ENCODE measurements at places on chromosomes 2 and 18.

- DNase-seq = no peak
Observed at GRCh38 chr2:12057436-12058166, 311.2 kb downstream of the LPIN1 start.

- DNase-seq = no peak
Observed at GRCh38 chr2:211494536-211494935, 938.1 kb downstream of the CPS1 start.

DNA sequence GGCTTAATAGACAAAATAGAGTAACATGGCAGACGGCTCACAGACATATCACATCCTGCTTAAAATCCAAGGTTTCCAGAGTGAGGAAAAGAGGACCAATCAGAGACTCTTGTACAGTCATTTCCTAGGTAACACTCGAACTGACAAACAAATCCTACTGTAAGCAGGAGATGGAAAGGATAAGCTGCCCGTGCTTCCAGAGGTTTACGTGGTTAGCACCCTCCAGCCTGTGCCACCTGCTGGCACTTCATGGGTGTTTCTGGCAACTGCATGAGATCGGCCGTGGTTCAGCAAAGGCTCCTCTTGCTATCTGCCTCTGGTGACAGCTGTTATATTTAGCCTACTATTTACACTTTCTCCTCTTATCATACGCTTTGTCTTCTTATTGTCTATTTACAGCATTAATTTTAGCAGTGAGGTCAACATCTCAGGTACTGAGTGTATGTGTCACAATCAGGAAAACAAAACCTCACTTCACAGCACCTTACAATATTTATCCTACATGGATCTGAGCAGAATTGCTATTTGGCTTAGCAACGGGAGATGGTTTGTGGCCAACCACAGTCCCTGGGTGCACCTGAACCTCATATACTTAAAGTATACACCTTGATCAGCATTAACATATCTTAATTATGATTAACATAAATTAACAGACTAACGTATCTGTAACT, 226.9 kb downstream of the TMEM163 start:
- no peak for DNase-seq

DNA sequence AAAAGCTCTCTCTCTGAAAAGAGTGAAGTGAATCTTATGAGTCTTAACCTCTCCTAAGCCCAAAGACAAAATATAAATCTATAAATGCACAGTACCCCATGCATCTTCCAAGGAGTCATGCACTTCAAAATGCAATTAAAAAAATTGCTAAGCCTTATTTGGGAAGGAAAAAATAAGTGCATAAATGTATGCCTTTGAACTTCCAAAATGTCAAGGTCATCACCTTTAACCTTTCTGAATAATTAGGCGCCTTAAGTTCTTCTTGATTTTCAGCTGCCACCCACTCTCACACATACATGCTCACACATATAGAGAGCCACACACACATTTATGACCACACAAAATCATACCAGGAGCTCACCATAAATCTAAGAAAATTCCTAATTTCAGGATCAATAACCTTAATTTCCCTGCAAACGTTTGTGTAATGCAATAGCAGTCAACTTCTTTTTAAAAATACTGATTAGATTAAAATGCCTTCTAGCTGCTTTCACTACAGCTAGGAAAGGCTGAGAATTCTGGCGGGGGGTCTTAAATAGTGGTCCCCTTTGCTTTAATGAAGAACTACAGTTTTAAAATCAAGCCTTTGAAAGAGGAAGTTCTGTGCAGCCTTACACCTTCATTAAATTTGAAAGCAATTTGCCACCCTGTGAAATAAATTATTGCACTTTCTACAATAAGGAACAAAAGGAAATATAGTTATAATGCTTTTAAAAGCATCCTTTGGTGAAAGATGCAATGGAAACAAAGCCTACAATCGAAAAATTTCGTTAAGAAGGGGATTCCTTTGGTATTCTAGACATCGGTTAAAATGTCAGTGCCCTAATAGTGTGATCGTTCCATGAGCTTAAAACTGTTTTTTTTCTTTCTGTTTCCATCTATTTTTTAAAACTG, 3.6 kb downstream of the HOXD11 start:
- no peak for DNase-seq

DNA sequence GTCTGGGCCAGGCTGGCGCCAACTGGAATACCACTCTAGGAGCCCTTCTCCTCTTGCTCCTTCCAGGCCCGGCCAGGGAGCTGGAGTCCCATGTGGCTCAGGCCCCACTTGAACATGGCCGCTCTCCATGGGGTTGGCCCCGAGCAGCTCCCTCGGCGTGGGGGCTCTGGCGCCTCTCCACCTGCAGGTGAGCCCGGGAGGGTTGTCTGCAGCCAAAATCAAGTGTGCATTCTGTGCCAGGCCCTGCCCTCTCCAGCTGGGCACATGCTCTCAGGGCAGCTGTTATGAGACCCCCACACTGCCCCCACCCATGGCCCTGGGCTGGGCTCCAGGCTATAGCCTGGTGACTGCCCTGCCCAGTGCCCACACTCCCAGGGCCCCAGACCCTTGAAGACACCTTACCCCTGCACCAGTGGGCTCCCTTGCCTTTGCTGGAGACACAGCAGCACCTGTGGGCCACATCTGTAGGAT, 45.8 kb upstream of the HS6ST1 start:
- DNase-seq = no peak

Data from ovary (tissue), 10 donors.